ENCODE measurements at places on chromosomes 4 and X.

DNA sequence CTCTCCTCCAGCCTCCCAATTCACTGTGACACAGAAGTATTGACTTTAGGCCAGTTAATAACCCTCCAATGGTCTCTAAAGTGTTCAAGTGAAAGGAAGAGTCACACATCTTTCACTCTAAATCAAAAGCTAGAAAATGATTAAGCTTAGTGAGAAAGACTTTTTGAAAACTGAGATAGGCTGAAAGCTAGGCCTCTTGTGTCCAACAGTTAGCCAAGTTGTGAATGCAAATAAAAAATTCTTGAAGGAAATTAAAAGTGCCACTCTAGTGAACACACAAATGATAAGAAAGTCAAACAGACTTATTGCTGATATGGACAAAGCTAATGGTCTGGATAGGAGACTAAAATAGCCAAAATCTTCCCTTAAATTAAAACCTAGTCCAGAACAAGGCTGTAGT lies 687.2 kb downstream of the TRIML1 start:
- no peak for DNase-seq

DNA sequence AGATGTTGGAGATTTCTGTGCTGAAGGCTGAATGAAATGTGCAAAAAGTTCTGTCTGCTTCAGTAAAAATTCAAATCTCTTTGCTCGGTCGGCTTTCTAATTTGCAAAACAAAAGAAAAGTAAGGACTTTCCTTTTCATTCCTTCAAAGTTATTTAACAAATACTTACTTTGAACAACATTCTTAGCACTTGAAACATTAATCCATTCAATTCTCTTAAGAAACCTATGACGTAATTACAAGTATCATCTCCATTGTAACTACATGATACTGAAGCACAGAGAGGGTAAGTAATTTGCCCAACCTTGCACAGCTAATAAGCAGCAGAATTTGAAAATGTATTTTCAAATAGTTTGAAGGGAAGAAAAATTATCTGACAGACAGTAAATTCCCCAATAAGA lies 6.9 kb downstream of the SMARCA1 start:
- DNase-seq, result no peak

DNA sequence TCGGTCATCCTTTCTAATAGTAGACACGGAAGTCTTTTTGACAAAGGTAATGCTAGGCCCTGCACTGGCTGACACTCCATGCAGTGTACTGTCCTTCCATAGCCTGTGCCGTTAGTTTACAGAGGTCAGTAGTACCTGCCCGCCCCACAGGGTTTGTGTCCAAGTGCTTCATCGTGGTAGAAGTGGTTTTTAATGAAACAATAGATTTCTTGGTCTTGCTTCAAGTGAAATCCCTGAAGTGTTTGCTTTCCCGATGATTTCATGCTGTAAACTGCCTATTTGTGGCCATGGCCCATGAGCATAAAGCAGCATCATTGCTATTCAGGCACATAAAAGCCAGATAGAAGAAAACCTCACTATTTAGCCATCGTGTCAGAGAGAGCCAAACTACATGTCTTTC lies 139.3 kb downstream of the GPR143 start:
- no peak for DNase-seq

- DNase-seq, result no peak
Observed at GRCh38 chr4:72375073-72375736, 193.8 kb downstream of the ADAMTS3 start.

DNA sequence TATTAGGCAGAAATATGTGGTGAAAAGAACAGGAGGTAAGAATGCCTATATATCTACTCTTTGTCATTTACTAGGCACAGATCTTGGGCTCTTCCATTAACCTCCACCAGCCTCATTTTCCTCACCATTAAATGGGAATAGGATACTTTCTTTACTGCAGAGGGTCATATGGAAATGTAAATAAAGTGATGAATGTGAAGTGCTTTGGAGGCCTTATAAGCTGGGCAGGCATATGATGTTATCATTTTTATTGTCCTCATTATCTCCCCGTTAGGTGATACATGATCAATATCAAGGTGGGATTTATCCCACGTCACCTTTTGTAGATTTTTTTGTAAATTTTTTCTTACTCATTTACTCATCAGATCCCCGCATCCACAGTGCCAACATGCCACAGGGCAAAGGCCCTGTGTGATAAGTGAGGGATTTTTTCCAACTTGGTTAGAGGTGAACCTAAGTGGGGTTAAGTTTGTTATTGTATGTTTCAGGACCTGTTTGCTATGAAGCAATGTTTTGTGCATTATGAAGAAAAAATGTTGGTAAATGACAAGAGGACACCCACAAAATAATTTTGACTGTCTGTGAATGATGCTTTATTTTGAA lies 107.8 kb downstream of the SLC4A4 start:
- no peak for DNase-seq

DNA sequence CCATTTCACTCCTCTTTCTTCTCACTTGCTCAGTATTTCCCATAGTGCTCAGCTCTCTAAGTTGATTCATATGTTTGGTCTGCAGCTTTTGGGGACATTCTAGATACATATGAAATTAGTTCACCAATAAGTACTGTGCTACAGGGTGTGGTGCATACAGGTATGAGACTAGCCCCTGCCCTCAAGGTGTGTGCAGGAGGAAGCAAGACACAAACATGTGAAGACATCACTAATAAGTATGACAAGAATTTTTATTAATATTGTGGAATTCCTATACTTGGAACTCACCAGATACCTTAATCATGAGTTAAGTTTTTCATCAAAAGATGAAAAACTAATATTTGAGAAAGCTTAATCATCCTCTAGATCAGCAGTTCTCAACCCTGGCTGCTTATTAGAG lies 505.2 kb downstream of the ZNF674 start:
- DNase-seq, result no peak

DNA sequence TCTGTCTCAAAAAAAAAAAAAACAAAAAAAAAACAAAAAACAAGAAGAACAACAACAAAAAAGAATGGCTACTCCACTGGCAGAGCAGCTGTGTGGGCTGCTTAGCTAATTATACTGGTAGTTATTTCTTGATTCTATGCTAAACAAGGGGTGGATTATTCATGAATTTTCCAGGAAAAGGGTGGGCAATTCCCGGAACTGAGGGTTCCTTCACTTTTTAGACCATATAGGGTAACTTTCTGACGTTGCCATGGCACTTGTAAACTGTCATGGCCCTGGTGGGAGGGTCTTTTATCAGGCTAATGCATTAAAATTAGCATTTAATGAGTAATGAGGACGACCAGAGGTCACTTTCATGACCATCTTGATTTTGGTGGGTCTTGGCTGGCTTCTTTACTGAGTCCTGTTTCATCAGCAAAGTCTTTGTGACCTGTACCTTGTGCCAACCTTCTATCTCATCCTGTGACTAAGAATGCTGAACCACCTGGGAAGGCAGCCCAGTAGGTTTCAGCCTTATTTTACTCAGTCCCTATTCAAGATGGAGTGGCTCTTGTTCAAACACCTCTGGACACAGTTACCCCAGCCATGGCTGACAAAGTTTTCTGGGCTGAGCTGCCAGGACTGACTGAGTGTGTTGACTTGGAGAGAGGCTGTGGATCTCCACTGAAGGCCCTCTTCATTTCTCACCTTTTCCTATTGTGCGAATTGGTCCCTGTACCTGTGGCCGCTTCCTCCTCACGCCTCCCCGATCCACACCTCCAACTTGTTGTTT lies 1.3 kb upstream of the OCIAD2 start:
- no peak for DNase-seq

All from NCI-H2081 treated with DMSO at 0.1 percent for 48 hours (cell line).